ENCODE measurements at places on chromosomes 13 and 19.

GRCh38 chr19:7658219-7658686, 10.6 kb upstream of the RETN start:
- DNase-seq, result no peak

- peak; percentile 34 for DNase-seq
Measured at GRCh38 chr19:39405261-39405957, 1.2 kb upstream of the ZFP36 start.

DNA sequence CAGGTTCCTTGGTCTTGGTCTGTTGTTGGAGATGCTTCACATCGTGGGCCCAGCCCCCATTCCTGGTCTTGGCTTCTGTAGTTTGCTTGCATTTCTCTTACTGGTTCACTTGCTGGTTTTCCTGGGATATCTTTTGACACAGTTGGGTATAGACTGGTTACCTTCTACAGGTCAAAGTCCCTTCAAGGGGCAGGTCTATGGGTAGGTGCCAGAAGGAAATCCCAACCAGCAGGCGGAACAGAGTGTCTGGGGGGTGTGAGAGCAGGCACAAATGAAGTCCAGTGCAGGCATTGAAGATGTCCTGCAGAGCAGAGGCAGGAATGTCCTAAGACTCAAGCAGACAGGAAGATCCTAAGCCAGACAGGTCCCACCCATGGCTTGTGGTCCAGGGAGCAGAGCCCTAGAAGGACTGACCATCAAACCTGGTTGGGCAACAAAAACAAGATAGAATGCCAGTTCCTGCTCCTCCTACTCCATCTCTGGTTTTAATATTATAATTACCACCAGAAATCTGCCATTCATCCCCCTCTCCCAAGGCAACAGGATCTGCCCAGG, 17.7 kb upstream of the WASF3 start:
- DNase-seq, result no peak

DNA sequence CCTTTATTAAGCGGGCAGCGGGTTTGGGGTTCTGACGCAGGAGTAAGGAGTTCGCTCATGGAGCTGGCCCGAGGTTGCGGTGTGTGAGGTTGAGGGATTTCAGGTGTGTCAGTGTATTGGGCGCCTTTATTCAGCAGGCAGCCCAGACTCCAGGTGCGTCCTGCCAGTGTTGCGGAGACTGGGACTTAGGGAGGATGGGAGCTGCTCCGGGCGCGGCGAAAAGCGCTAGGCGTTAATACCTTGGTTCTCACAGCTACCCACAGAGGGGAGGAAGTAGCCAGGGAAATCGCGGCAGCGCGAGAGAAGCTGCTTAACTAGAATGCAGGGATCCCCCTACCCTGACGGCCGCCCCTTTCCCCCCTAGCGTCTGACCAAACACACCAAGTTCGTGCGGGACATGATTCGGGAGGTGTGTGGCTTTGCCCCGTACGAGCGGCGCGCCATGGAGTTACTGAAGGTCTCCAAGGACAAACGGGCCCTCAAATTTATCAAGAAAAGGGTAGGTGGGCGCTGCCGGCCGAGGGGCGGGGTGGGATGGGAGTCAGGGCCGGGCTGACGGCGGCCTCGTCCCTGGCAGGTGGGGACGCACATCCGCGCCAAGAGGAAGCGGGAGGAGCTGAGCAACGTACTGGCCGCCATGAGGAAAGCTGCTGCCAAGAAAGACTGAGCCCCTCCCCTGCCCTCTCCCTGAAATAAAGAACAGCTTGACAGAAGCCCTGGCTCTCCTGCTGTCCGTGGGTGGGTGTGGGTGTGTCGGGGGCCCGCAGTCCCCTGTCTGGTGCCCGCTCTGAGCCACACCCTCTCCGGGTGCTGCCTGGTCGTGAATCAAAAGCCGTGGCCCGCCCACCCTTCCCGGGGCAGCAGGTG, 1.1 kb downstream of the RPL36 start:
- DNase-seq, result peak; percentile 78

DNA sequence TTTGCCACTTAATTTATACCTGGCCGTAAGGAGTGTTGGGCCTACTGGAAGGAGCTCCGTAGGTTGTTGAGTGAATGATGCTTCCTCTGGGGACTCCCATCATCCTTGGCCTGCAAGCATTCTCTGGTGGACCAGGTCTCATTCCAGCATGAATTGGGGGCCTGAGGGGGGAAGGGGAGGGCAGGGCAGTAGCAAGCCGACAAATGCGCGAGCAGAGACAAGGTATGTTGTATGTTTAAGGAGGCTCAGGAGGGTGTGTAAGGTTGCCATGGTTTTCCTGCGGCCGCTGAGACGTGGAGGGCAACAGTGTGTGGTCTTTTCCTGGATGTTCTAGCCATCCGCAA, 749 bp downstream of the ZNF264 start:
- peak; percentile 3 for DNase-seq

GRCh38 chr13:30169442-30169841, 137.9 kb downstream of the KATNAL1 start:
- peak; percentile 6 for DNase-seq

DNA sequence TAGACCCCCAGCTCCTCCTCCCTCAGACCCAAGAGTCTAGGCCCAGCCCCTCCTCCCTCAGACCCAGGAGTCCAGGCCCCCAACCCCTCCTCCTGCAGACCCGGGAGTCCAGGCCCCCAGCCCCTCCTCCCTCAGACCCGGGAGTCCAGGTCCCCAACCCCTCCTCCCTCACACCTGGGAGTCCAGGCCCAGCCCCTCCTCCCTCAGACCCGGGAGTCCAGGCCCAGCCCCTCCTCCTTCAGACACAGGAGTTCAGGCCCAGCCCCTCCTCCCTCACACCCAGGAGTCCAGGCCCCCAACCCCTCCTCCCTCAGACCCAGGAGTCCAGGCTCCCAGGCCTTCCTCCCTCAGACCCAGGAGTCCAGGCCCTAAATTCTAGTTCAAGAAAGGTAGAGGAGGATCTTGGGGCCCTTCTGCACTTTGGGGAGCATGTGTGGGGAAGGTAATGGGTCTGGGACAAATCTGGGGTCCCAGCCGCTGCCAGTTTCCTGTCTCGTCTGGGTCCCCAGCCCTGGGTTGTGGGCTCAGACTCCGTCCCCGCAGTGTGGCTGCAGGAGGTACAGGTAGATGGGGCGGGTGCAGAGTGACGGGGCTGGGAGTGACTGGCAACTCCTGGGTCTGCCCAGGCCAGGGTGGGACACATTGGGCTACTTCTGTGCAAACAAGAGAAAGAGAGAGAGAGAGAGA, 3.2 kb upstream of the TMEM190 start:
- no peak for DNase-seq

DNA sequence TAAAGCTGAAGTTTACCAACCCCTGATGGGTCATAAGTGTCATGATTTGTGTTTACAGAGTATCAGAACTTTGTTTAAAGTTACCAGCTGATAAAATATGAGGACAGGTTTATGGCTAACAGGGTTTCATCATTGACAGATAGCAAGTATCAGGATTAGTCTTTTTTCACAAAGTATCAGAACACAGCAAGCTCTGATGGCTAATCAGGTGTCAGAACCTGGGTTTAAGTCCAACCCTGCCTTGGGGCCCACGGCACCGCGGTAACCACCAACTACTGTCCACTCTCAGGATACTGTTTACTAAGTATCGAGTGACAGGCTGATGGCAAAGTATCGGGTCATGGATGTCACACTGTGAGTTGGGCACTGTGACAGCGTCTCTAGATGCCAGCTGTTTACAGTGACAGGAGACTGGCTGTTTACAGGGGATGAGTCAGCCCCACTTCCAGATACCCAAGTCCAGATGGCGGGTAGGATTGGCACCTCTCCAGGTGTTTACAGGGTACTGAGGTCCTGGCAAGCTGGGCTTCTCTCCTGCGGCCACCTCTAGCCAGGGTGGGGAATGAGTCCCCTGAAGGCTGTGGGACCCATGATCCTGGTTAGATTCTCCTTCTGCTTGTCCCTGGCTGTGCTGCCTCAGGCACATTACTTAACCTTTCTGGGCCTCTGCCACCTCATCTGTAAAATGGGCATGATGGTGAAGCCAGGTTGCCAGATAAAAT, 21.8 kb downstream of the ARRDC2 start:
- no peak for DNase-seq

GRCh38 chr19:2494084-2494446, 18.1 kb downstream of the GADD45B start:
- DNase-seq, result peak; percentile 61

GRCh38 chr19:29708554-29709439, 6.3 kb downstream of the C19orf12 start:
- DNase-seq, result peak; percentile 33

GRCh38 chr19:49539192-49539952, 11.6 kb downstream of the RCN3 start:
- DNase-seq, result no peak

- peak; percentile 99 for DNase-seq
Measured at GRCh38 chr19:58543826-58544590, at the start of gene TRIM28. Gene TRIM28, plus strand, starts transcription at chr19:58544064. Its CDS starts 694 bp downstream, at chr19:58544758.

DNA sequence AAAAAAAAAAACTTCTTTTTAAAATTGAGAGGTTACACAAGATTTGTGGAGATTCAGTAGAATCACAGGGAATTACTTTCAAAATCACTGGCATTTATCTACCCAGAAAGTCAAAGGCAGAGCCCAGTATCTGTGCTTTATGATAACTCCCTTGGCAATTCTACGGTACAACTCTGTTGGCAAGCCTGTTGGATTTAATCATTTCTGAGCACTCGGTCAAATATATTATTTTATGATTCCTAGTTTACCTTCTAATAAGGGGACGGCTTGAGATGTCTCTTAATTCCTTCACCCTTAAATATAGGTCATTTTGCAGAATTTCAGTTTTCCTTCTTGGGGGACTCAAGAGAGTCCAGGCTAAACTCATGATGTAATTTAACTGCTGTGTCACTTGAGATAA, 987.6 kb downstream of the EFNB2 start:
- DNase-seq, result no peak

DNA sequence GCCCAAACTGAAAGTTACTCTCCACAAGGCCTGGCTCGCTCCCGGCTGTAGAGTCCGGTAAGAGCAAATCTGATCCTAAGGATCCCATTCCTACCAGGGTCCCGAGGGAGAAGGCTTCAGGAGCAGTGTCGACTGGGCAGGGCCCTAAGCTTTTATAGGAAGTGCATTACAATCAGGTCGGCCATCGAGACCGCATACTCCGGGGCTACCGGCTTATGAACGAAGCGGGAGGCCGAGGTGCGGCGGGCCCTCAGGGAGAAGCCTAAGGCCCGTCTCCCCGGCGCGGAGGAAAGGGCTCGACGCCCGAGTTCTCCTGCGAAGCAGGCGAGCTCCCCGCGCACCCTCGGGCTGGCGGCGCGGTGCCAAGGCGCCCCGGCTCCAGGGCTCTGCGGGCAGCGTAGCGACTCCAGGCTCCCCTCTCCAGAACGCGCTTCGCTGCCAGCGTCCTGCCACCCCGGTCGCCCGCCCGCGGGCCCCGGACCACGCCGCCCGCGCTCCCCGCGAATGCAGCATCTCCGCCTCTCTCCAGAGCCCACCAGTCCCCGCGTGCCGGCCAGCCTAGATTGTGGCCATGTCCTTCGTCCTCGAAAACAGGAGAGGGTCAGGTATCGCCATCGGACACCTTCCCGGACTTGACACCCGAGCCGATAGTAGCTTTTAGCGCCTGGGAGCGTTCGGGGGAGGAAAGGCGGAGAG, 1.4 kb downstream of the EFNB2 start:
- DNase-seq, result peak; percentile 58

DNA sequence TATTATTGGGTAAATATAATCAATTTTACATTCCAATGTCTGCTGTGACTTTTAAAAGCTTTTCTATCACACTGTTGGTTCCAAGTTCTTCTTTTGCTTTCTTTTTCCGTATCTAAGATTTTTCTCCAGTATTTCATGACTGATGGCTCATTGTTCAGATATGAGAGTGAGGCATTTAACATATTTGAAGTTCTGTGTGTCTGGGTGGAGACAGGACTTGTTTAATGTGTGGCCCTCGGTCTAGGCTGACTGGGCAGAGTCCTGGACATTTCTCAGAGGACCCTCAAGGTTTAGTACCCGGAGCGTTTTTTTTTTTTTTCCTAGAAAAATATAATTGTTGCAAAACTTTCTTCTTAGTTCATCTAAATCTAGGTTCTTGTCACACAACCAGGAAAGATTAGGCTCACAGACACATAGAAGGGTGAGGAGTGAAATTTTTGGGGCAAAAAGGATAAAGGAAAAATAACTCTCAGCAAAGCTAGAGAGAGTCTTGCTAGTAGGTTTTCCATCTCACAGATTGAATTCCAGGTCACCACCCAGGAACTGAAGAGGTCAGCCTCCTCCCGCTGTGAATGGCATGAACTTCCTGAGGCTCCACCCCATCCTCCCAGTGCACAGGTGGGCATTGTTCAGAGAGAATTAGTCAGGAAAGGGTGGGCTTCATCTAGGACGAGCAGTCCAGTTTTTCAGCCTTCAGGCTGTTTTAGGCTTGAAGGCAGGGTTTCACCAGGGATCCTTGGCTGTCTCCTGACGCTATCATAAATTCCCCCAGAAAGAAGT, 1002.4 kb upstream of the PCDH9 start:
- DNase-seq, result no peak

DNA sequence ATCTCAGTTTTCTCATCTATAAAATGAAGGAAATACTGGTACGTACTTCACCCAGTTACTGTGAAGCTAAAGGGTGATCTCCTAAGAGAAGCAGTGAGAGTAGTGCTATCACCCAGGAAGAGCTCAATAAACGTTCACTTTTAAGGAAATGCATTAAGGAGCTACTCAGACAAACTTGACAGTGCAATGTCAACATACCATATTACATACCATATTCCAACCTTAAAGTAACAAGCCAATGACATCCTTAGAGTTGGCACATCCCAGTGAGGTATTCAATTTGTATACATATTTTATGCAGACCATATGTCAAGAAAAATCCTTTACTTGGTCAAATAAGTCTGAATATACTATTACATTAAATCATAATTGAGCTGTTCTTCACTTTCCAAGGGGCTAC, 7.0 kb downstream of the TBC1D4 start:
- DNase-seq, result no peak

GRCh38 chr13:67416047-67416925, 186.2 kb upstream of the PCDH9 start:
- DNase-seq, result peak; percentile 22
